Stimulated activated CD8-positive, alpha-beta memory T cell treated with anti-CD3 and anti-CD28 coated beads, Interleukin-12 subunit alpha, Interleukin-12 subunit beta, amount 100 ng/mL, for 4 hours (primary cell): ENCODE measurements at places on chromosomes 16 and 17.

DNA sequence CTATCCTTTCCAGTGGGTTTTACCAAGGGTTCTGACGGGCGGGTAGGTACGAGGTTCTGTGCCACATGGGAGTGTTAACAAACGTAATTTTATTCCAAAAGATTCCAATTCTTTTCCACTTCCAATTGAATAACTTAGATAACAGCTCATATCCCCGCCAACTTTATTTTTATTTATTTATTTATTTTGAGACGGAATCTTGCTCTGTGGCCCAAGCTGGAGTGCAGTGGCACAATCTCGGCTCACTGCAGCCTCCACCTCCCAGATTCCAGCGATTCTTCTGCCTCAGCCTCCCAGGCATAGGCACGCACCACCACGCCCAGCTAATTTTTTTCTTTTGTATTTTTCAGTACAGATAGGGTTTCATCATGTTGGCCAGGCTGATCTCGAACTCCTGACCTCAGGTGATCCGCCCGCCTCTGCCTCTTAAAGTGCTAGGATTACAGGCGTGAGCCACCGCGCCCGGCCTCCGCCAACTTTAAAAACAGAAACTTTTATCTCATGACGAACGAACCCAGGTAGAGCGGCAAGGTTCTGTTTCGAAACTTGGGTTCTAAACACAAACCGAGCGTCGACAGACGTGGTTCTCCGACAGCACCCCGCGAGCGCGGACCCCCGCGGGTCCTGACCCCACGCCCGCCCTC lies 613 bp downstream of the ECI1 start:
- no peak for DNase-seq

DNA sequence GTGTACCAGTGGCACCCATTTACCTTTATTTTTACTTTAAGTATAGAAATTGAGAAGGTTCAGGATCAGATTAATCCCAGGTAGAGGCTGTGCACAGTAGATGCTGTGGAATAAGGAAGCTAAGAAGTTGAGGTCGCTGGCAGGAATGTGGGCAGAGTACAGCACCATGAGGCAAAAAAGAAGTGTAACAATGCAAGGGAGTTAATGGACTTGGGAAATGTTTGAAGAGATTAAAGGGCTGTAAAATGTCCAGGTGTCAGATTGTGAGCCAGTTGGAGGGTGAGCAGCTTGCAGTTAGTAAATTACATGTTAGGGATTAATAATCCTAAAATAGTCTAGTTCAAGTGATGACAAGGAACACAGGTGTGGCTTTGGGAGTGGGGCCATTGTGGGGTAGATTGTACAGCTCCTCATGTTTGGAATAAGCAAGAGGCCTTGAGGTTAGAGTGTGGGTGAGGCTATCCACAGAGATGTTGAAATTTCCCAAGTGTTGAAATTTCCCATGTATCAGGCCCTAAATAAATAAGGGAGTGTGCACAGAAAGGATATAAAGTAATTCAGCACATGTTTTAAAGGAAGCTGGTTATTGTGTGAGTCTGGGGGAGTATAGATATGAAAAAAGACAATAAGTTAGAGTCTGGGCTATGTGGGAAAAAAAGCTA lies 21.5 kb downstream of the TAT start:
- no peak for DNase-seq

DNA sequence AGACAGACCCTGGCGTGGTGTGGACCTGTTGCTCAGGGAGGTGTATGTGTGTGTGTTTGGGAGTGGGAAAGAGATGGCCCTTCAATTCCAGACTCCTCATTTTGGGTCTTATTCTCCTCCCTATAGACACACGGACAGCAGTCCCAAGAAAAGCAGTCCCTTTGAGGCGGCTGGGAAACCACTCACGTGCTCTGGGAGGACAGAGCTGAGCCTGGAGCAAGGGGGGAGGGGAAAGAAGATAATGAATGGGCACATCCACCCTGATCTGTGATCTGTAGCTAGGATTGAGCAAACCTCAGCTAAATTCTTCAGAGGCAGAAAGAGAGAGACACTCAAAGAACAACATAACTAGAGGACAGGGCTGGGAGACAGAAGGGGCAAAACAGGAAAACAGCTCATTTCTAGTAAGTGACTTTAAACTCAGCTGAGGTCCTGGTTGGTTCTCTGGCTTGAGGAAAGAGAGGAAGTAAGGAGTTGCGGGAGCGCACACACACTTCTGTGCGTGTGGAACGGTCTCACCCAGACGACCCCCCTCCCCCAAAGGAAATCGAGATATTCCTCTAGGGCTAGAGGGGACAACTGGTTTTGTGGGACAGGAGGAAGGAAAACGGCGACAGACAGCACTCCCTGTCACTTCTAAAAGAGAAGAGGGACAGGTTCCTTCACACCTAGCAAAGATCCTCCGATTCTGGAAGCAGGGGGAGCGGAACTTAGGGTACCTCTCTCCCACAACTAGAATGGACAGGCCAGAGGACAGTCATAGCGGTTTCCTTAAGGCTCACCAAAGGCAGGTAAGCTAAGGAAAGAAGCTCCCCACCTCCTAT lies 658 bp downstream of the RAB5C start:
- DNase-seq: no peak

DNA sequence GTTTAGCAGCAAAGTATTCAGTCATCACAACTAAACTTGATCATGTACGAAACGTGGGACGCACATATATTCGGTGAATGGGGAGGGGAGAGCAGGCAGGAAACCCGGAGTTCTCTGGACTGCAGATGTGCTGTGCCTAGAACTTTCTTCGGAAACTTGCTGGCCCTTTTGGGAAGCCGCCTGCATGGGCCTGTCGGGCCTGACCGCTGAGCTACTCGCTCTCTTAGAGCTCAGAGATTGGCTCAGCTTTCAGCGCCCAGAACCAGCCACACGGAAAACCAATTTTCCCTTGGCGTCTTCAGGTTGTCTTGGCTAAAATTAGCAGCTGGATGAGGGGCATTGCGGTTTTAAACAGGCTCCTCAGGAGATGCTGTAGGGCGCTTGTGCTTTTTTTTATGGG lies 38.1 kb downstream of the ZDHHC7 start:
- no peak for DNase-seq

DNA sequence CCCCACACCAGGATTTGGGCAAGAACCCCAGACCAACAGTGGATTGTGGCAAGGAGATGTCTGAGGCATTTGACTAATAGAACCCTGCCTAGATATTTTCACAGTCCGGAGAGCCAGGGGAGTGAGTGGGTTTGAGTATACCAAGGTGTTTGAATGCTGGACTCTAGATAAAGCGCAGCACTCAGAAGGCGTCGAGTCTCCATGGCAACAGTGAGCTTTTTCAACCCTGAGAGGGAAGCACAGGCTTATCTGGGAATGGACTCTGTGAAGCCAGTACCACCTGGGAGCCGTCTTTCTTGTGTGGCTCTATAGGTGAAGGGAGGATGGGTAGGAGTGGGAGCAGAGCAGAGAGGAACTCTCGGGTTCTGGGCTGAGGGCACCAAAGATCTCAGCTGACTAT lies 147.0 kb downstream of the SHISA6 start:
- no peak for DNase-seq
